ENCODE measurements at places on chromosomes 16 and 17.

- DNase-seq = no peak
These were observed 13.8 kb upstream of the BCAR1 start for GRCh38 chr16:75264999-75265910.

GRCh38 chr16:4351880-4352279 is 759 bp upstream of the PAM16 start:
- no peak for DNase-seq

- DNase-seq = no peak
These were observed 6.7 kb upstream of the ALDH3A2 start for GRCh38 chr17:19641687-19642372.

DNA sequence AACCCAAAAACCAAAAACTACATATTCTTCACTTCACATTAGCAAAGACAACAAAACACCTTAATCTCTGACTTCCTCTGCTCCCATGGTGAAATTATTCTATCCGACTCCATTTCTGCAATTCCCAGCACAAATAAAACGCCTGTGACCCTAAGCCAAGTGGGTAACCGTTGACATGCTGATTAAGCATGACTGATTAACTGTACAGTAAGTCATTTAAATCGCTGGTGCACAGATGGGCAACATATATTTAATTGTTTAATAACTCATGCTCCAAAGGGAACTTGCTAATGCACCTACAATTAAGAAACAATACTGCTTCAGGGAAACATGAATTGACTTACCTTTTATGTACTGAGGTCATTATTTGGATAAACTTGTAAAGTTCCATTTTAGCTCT is 436.7 kb downstream of the KIF2B start:
- no peak for DNase-seq

DNA sequence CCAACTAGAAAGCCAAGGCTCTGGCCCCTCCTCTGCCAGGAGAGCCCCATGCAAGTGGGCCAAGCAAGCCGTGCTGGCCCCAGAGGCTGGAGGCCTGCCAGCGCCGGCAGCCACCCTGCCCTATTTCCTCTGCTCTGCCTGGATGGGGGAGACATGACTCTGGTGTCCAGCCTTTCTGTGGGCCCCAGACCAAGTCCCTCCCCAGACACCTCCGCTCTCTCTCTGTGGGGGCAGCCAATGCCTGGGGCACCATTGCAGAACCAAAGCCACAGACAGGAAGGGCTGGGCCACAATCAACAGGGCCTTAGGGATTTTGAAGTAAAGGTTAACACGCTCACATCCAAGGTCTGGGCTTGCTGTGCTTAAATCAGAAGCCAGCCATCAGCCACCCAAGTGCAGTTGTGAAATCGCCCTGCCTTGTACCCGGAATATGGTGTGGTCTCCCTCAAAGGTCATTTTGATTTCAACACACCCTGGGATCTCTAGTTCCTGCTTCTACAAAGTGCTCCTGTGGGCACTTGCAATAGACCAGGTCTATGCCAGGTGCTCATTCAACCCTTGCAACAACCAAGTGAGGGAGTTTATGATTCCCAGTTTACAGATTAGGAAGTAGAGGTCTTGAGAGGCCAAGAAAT is 63.5 kb upstream of the TEX2 start:
- DNase-seq = no peak

GRCh38 chr17:71342737-71343136 is 778.1 kb upstream of the SOX9 start:
- DNase-seq = no peak

Data from non-pigmented ciliary epithelial cell (primary cell).